Omental fat pad (tissue), 4 donors: ENCODE measurements at places on chromosomes 2 and 18.

DNA sequence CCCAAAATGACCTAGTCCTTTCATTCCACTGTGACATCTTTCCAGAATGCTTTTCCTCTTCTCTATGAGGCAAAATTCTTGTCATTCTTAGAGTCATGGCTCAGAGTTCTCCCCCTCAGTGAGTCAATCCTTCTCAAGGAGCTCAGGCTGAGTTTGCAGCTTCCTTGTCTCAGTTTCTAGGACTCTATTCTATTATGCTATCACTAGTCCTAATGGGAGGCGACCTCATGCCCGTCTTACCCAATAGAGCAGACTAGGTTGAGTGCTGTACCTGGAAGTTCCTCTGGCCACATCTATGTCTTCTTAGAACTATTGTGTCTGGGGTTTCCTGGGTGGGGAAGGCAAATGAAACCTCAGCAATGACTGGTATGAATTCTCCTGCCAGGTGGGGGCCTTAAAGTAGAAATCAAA lies 51.5 kb downstream of the HAUS1 start:
- DNase-seq: no peak

GRCh38 chr2:98759338-98759737 lies 28.4 kb upstream of the MGAT4A start:
- no peak for DNase-seq

DNA sequence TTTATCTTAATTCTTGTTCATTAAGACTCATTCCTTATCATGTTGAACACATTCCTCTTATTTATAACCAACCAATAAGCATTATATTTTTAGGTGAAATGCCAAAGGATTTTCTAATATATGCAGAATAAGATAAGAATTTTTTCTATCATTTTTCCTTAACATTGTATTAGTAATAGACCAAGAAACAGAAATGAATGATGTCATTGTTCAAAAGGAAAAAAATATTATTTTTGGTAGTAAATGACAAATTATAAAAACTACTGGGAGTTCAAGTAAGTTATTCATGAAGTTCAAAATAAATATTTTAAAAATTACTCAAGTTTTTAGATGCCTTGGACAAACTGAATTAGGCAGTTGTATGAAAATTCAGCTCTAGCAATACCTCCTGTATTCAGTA lies 25.5 kb downstream of the DCAF17 start:
- no peak for DNase-seq

GRCh38 chr18:70028084-70028483 lies 80.4 kb upstream of the CD226 start:
- no peak for DNase-seq

- no peak for DNase-seq
These were observed 96.8 kb downstream of the POLE4 start for GRCh38 chr2:75055142-75055819.

- no peak for DNase-seq
These were observed 114.8 kb downstream of the ATL2 start for GRCh38 chr2:38262069-38262871.

DNA sequence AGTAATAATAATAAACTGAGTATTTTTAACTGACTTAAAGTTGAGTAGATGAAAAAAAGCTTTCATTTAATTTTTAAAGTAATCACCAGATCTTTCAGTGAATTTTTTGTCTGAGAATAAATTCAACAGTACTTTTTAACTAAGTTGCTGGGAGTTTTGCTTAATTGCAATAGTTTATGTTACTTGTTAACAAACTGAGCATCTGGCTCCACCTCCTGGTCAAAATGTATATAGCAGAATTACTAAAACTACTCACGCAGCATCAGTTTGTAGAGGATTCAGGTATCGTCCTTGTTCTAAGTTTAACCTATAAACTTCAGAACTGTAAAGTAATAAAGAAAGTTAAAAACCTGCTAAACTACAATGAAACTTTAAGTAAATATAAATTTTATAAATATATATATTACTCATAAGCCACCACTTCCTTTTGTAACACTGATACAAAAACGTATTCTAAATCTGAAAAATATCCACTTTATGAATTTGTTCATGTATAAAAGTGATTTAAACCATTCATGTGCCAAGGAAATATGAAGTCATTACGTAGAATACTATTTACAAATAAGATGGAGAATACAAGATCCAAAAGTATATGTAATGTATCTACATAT lies 21.3 kb downstream of the NOL10 start:
- no peak for DNase-seq

DNA sequence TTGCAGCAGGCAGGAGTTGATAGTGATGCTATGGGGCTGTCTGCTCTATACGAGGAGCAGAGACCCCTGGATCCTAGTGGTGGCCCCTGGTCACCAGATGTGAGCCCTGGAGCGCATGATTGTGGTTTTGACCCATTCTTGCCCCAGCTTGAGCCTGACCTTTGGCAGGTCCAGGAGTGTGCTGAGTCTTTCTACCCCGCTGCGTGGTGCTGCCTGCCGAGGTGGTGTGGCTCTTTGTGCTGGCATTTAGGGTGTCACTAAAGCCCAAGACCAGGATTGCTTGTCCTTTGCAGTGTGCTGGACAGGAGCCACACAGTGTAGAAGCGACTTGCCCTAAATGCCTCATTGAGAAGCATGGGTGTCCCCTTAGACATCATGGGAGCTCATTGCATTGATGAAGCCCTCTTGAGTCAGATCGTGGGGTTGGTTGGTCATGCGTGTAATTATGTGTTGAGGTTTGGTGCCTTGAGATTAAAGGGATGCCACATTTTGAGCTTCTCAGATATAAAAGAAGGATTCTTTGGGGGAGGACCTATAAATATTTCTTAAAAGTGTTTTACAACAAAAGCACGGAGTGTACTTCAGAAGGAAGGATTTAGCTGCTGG lies 88.3 kb downstream of the AGAP1 start:
- DNase-seq: no peak

- no peak for DNase-seq
These were observed 271.3 kb downstream of the CYRIA start for GRCh38 chr2:16394072-16394985.
